ENCODE measurements at places on chromosomes 4 and X.

DNA sequence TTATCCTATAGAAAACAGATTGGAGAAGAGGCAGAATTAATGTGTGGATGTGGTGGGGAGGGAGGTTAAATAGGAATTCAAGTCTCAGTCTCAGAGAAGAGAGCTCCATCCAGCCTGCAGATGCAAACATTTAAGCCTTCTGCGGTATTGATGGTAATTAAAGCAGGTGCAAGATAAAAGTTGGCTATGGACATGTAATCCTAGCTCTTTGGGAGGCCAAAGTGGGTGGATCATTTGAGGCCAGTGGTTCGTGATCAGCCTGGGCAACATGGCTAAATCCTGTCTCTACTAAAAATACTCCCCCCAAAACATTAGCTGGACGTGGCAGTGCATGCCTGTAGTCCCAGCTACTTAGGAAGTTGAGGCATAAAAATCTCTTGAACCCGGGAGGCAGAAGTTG is 332.7 kb downstream of the PABPC4L start:
- DNase-seq, result no peak

- DNase-seq, result no peak
These were observed 473.4 kb downstream of the INPP4B start for GRCh38 chr4:142372530-142373260.

- no peak for DNase-seq
These were observed 2.1 kb downstream of the MTM1 start for GRCh38 chrX:150570512-150570911.

DNA sequence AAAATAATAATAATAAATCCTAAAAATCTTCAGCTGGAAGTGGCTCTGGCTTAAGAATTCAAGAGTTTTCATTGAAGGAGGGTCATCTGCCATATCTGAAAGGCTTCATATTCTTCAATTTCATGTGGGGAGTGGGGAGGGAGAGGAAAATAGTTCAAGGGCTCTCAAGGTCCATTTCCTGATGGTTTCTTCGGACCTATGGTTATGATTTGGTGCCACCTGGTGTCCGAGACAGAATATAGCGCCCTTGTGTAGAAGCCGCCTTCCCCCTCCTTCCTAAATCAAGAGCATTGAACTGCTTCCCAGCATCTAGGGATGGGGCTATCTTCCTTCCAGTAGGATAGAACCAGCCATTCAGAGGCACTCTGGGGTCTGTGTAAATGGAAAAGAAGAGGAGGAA is 34.3 kb downstream of the NLGN3 start:
- peak; percentile 41 for DNase-seq

- DNase-seq, result no peak
These were observed 19.1 kb downstream of the TRIML1 start for GRCh38 chr4:188158336-188158735.

DNA sequence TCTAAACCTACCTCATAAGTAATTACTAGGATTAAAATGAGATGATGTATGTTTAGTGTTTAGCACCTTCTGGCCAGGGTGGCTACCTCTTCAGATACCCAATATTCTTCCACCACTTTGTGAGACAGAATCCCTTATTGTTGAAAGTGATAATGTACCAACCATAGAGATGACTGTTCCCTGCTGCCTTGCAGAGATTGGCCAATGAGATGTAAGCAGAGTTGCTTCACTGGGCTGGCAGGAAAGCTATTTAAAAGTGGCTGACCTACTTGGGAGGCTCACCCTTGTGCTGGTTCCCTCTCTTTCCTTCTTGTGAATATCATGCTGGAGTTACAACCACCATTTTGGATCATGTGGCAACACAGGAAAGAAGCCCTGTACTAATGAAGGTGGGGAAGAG is 58.9 kb downstream of the TMEM154 start:
- no peak for DNase-seq

Measured in RWPE1 (cell line).